ENCODE measurements at places on chromosomes 5 and 9. TPM values are rescaled to one million over a fixed set of nuclear protein-coding genes. Genes with fewer than 3 reads are reported as not detected.
A peak's percentile ranks its signal among the peaks of the same experiment; 100 is the strongest.

GRCh38 chr9:115276621-115277020 is 158.7 kb upstream of the TNC start:
- DNase-seq = no peak

GRCh38 chr5:88729084-88729828 is 153.7 kb downstream of the MEF2C start:
- DNase-seq = peak; percentile 24

GRCh38 chr9:98719055-98719454 is 10.3 kb upstream of the GABBR2 start:
- DNase-seq = no peak

The PHF19 gene
- 8.2 TPM for polyA plus RNA-seq

The CDC37L1 gene
- polyA plus RNA-seq = 184 TPM

The VAV2 gene
- 0.70 TPM for polyA plus RNA-seq

Measured in psoas muscle (tissue), 8 donors.